ENCODE measurements at places on chromosomes 7 and 10.

- DNase-seq: no peak
Observed at GRCh38 chr10:3624367-3624766, 160.6 kb downstream of the KLF6 start.

DNA sequence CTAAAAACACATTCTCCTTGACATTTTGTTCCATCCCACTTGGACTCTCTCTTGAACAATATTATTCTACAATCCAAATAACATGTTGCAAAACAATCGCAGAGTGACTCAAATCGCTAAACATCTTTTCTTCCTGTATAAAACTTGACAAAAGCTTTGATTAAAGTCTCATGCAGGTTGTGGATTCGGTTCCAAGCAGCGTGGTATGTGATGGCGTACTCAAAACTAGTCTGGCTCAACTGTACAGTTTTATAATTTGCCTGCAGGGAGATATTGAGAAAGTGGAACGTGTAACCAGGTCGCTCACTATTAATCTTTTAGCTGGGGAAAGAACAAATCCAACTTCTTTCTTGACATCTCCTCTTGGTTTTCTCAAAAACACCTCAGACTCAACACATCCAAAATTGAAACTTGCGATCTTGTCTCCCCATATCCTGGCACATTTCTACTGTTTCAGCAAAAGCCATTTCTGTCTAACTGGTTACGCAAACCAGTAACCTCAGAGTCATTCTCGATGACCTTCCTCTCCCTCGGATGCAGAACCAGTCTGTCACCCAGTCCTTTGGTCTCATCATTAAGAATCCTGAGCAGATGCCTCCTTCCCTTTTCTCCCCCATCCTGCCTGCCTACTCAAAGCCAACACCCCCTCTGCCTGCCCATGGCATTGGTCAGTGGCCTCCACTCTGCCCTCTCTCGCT is 100.1 kb downstream of the CACNB2 start:
- DNase-seq: no peak

- DNase-seq: no peak
Observed at GRCh38 chr10:125030567-125031197, 88.8 kb downstream of the ZRANB1 start.

DNA sequence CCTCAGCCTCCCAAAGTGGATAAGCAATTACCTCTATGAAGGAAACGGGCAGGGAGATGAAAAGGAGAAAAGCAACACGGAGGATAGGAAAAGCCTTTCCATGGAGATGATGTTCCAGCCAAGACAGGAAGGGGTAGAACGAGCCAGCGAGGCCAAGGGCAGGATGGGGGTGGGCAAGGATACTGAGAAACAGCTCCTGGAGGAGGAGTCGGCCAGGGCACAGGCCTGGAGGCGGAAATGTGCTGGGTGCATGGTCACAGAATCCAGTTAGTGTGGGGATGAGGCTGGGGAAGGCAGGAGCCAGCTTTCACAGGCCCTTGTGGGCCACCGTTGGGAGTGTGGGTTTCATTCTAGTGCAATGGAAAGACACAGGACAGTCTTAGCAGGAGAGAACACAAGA is 162.6 kb downstream of the JAZF1 start:
- DNase-seq: no peak

- DNase-seq: no peak
Observed at GRCh38 chr7:125444864-125445263, 515.2 kb upstream of the POT1 start.

GRCh38 chr7:108890862-108891261 is 321.2 kb downstream of the DNAJB9 start:
- DNase-seq: no peak

DNA sequence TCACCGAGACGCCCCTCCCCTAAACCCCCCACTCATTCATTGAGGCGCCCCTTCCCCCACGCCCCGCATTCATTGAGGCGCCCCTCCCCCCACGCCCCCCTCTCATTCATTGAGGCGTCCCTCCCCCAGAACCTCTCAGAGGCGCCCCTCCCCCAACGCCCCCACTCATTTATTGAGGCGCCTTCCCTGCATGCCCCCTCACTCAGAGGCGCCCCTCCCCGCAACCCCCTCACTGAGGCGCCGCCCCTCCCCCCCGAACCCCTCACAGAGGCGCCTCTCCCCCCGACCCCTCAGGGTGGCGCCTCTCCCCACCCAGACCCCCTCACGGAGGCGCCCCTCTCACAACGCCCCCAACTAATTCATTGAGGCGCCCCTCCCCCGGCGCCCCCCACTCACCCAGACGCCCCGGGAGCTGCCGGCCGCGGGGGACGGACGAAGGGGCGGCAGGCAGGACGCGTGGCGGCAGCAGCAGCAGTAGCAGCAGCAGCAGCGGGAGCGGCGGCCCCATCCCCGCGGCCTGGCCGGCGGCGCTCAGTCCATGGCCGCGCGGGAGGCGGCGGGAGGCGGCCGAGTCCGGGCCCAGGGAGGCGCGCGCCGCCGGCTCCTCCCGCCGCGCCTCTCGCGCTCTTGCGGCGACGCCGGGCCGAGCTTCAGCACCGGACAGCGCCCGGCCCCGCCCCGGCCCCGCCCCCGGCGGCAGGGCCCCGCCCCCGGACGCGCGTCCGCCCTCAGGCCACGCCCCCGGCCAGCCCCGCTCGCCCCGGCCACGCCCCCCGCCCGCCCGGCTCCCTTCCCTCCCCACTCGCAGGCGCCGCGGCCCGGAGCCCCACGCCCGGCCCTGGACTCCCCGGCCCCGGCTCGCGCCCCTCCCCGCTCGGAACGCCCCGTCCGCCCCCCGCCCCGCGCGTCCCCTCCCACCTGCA is at the start of gene PTPRN2:
Gene PTPRN2, minus strand, starts transcription at position 662 of the 923 bp plus-strand sequence.
- peak; percentile 12 for DNase-seq

- no peak for DNase-seq
Observed at GRCh38 chr10:119483001-119483400, 59.5 kb downstream of the RGS10 start.

GRCh38 chr10:103736763-103737162 is 118.6 kb downstream of the SH3PXD2A start:
- no peak for DNase-seq
